K562 (cell line): ENCODE measurements at places on chromosomes 16 and 17.

DNA sequence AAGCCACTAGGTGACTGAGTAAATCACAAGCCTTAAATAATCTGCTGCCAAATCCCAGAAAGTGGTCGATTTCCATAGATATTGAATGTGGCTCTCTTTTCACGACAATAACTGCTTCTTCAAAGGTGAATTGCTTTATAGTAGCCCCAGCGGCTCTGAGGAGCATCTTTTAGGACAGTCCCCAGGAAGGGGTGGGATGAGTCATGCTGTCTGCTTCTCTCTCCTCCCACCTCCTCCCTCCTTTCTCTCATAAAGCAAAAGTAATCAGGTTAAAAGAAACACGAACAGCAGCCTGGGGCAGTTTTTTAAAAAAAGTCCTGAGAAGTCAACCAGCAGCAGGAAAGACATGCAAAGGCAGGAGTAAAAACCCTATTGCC is 1.8 kb downstream of the KIAA0513 start:
- DNase-seq = peak; percentile 76

DNA sequence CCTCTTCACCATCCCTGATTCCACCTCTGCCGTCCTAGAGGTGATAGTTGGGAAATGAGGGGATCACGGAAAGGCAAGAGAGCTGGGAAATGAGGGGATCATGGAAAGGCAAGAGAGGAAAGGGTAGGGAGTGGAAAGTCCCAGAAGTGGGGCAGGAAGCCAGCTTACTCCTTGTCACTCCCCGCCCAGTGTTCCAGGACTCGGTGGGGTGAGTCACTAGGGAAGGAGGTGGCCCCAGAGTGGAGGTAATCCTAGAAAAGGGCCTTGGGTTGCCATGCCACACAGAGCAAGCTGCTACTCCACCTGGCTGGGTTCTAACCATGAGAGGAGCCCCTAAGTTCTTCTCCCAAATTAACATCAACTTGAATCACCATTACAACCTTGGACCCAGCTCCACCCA is 14.8 kb downstream of the ALOXE3 start:
- no peak for DNase-seq

- DNase-seq = peak; percentile 82
Measured at GRCh38 chr16:67967958-67968399, 458 bp downstream of the SLC12A4 start.

GRCh38 chr17:76166168-76166567 is 25.1 kb upstream of the FOXJ1 start:
- no peak for DNase-seq

DNA sequence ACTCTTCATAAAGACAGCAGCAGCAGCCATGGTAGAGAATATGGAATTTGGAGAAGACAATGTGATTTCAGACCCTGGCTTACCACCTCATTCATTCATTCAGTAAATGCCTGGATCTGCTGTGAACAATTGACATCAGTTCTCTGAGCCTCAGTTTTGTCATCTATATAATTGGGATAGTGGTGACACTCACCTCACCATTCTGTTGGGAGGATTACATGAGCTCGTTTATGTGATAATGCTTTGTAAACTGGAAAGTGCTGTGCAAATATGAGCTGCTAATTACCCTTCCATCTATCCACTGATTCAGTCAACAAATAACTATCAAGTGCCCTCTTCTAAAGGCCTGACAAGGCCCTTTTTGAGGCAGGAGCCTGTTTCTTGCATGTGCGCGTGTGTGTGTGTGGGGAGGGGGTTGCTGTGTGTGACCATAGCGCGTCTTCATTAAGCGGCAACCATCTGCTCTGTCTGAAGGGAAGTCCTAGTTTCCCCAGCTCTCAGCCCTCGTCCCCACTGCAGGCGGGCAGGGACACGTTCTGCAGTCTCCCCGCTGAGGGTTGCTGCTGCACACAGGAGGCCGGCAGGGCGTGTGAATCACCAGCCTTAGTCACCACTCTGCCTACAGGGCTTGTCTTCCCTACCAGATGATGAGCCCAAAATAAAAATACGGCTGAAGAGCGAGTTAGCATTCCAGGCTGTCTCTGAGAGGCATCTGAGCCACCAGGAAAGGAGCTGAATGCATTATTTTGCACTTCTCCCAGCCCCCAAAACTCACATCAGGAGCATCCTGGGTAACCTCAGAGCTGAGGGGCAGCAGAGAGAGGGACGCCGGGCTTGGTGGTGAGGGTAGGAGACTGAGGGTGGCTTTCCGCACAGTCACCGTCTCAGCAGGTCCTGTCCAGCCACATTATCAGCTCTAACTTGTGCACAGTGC is 19.9 kb downstream of the ARL4D start:
- DNase-seq = no peak

DNA sequence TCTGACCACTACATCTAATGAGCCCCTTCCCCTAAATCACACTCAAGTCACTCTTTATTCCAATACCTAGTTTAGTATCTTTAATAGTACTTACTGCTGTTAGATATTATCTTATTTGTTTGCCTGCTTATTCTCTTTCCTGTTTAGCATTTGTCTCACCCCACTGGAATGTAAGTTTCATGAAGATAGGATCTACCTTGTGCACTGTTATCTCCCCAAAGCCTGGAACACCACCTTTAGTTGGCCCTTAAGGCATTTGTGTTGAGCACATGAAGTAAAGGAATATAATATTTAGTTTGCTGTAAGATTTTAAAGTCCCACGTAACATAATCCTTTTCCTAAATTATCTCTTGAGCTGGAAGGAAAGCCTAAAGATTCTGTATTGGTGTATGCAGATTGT is 50.2 kb downstream of the VPS35L start:
- no peak for DNase-seq

- no peak for DNase-seq
Measured at GRCh38 chr16:11801481-11802021, 4.5 kb upstream of the ZC3H7A start.

DNA sequence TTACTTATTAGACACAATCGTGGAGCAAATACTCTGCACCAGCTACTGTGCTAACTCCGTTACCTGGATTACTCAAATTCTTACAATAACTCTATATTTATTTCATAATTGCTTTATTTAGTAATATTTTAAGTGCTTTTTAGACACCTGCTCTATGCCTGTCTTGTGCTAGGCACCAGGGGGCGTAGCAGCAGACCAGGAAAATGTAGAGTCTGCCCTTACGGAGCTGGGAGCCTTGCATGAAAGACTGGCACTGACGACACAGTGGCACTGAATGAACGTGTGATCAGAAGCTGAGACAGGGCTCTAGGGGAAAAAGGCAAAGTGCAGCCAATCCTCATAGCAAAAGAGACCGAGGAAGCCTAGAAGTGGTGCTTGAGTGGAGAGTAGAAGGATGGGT is 486.5 kb downstream of the CDH13 start:
- DNase-seq = peak; percentile 12

GRCh38 chr17:75430159-75430974 is 24.9 kb upstream of the GRB2 start:
- DNase-seq = no peak

DNA sequence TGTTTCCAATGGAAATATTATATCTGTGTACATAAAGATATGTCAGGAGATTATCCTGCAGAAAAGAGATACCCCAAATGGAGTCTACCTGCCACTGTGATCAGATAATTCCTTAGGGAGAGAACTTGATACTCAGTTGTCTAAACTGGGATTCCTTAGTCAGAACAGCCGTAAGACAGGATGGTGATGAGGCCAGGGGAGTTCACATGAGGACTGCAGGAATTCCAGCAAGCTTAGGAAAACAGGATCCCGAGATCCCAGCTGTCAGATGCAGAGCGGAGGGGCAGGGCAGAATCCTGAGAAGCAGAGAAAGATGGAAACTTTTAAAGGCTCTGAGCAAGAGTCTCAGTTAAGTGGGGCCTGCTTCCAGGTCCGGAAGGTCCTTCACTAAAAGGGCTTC is 4.7 kb downstream of the KRABD2 start:
- no peak for DNase-seq

- DNase-seq = no peak
Measured at GRCh38 chr17:61474934-61475333, 22.7 kb downstream of the TBX4 start.
